ENCODE measurements at places on chromosomes 12 and 14.

- no peak overlapping the region for H3K4me3 ChIP-seq
- H3K27ac ChIP-seq = no peak overlapping the region
- no peaks in the 10 kb centered on the region for H3K27me3 ChIP-seq
- no peaks in the 10 kb centered on the region for H3K4me1 ChIP-seq
Measured at GRCh38 chr12:126084480-126084879, 1019.2 kb downstream of the AACS start.

DNA sequence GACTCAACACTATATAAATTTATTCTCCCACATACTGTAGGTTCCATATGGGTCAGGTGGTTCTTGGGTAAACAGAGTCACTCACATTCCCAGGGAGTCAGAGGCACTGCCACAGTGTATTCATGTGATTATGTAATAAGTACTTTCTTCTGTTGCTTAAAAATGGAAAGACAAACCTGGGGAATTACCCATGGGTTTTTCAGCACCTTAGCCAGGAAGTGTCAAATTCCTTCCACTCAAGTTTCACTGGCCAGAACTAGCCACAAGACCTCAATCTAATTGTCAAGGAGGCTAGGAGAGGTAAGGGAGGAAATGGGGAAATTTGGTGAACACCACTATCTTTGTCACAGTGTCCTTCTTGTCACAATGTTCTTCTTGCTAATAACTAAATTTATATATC is 333.2 kb upstream of the MDGA2 start:
- no peaks in the 10 kb centered on the region for H3K4me1 ChIP-seq
- no peaks in the 10 kb centered on the region for H3K36me3 ChIP-seq
- DNase-seq = no peak
- H3K27me3 ChIP-seq = no peaks in the 10 kb centered on the region
- no peak overlapping the region for H3K27ac ChIP-seq

DNA sequence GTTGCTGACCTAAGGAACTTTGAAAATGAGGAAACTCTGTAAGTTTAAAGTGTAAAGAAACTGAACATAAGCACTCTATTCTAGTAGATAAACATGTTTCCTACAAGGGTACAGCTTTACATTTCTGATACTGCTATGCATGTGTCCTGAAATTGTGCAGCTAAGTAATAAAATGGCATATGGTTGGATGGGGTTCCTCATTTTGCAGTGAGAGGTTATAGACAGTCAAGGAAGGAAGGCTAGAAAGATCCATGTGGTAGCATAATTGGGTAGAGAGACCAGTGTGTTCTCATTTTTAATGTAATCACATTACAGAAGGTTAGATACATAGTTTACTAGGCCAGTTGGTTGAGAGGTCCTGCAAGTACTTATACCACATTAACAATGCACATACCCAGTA is 477.0 kb downstream of the TMEM121 start:
- no peak overlapping the region for H3K4me3 ChIP-seq
- no peak overlapping the region for H3K27ac ChIP-seq
- H3K36me3 ChIP-seq = peaks cover 2% of the 10 kb centered on the region
- DNase-seq = no peak
- H3K27me3 ChIP-seq = no peaks in the 10 kb centered on the region

- peaks cover 16% of the 10 kb centered on the region for H3K27me3 ChIP-seq
- no peak overlapping the region for H3K27ac ChIP-seq
- DNase-seq = no peak
- peaks cover 3% of the 10 kb centered on the region for H3K4me1 ChIP-seq
- H3K4me3 ChIP-seq = no peak overlapping the region
Measured at GRCh38 chr12:111327474-111327873, 41.4 kb downstream of the PHETA1 start.

GRCh38 chr12:49041881-49042484 is 18.6 kb downstream of the KMT2D start:
- H3K36me3 ChIP-seq = peaks cover 46% of the 10 kb centered on the region
- H3K27me3 ChIP-seq = no peaks in the 10 kb centered on the region
- no peak overlapping the region for H3K27ac ChIP-seq

All from memory B cell (primary cell).